ENCODE measurements at places on chromosomes 16 and 17.

GRCh38 chr16:53094013-53094630, 39.3 kb downstream of the CHD9 start:
- DNase-seq: peak; percentile 47

DNA sequence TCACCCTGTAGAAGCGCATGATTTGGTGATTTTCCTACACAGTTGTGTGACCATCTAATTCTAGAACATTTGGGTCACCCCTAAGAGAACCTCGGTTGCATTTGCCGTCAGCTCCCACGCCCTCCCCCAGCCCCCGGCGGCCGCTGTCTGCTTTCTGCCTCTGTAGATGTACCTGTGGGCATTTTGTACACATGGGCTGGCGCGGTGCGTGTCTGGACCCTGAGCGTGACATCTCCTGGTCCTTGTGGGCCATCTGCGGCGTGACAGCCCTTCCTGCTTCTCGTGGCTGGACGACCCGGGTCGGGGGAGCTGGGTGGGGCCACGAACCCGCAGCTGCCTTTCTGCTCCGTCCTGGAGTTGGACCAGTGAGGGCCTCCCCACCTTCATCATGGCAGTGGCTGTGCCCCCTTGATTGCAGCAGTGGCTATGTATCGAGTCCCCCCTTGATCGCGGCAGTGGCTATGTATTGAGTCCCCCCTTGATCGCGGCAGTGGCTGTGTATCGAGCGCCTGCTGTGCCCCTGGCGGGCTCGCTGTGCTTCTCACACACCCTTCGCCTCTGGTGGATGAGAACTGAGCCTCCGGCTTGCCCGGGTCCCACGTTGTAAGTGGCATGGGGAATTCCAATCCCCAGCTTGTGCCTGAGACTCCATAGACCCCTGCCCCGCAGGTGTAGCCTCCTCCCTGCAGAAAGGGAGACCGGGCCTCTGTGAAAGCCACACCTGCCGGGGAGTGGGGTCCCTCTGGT, 24.1 kb downstream of the GSE1 start:
- no peak for DNase-seq

GRCh38 chr17:72634621-72635020, 457.9 kb downstream of the SLC39A11 start:
- DNase-seq: no peak

DNA sequence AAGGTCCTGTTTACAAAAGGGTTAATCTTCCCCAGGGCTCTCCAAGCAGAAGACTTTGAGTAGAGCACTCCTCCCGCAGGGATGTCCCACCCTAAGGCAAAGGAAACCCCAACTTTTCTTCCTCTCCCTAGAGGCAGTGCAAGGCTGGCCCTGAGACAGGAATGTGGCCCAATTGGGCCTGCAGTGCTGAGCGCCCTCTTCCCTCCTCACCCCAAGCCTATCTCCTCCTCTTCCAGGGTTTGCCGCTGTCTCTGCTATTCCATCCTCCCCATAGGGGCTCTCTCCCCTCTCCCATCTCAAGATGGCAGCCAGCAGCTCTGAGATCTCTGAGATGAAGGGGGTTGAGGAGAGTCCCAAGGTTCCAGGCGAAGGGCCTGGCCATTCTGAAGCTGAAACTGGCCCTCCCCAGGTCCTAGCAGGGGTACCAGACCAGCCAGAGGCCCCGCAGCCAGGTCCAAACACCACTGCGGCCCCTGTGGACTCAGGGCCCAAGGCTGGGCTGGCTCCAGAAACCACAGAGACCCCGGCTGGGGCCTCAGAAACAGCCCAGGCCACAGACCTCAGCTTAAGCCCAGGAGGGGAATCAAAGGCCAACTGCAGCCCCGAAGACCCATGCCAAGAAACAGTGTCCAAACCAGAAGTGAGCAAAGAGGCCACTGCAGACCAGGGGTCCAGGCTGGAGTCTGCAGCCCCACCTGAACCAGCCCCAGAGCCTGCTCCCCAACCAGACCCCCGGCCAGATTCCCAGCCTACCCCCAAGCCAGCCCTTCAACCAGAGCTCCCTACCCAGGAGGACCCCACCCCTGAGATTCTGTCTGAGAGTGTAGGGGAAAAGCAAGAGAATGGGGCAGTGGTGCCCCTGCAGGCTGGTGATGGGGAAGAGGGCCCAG, 1.0 kb downstream of the PRRT2 start:
- DNase-seq: no peak

DNA sequence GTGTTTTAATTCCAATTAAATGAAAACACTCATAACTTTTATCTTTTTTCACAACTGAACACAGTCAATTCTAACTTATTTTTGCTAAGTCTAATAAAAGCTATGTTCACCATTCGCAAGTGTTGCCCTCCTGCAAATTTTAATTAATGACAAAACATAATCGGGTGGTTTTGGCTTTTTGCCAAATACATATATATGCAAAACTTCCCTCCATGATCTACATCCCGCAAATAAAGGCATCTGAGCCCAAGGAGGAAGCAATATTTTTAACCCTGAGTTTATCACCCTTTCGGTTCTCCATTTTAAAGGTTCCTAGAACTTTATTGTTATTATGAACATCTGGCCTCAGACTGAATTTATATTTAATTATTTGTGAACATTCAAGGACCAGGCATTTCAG, 507.9 kb downstream of the CDH13 start:
- DNase-seq: no peak

DNA sequence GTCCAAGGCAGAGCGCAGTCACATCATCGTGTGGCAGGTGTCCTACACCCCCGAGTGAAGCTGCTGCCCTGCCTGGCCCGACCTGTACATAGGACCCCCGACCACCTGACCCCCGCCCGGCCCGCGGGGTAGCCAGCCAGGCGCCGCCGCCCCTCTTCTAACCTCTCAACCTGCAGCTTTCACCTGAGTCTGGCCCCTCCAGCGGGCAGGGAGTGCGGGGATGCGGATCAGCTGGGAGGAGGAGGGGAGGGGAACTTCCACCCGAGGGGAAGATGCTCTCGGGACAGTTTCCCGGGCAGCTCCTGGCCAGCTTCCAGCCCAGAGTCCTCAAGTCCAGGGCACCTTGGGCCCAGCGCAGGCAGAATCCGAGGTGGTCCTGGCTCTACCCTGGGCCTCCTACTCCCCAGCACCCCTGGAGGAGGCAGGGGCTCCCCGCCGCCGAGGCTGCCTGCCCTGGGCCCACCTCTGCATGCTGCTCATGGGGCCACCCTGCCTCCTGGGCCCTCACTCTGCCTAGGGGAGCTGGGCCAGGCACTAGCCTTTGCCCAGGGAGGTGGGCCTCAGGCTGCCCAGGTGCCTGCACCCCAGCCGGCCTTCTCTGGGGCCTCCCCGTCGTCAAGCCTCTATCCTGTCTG, 2.5 kb downstream of the NME3 start:
- no peak for DNase-seq

GRCh38 chr16:87854907-87855683, 14.2 kb downstream of the SLC7A5 start:
- DNase-seq: no peak

DNA sequence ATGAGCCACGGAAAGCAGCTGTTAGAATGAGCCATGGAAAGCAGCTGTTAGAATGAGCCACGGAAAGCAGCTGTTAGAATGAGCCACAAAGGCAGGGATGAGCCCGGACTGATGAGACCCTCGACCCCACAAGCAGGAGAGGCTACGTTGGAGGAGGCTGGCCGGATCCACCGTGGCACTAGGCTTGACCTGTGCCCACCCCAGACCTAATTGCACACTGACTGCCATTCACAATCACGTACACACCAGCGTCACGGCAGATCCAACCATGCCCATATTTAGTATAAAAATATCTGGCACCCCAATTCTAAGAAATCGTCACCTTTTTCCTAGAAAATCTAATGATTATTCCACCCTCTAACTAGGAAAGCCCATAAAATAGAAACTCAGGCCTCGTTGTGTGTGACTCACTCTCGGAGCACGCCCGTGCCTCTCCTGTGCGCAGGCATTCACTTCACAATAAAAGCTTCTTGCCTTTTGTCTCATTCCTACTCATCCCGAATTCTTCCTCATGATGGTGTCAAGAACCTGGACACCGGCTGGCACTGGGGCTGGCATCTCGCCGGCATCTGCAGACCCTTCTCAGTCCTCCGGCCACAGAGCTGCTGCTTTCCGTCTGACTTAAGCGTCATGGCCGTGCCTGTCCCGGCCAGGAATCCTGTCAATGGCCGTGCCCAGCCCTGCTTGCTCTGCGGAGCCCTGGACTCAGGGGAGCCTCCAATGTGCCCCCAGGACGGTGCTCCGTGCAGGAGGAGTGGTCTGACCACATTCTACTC, 5.5 kb upstream of the SECTM1 start:
- DNase-seq: peak; percentile 61

DNA sequence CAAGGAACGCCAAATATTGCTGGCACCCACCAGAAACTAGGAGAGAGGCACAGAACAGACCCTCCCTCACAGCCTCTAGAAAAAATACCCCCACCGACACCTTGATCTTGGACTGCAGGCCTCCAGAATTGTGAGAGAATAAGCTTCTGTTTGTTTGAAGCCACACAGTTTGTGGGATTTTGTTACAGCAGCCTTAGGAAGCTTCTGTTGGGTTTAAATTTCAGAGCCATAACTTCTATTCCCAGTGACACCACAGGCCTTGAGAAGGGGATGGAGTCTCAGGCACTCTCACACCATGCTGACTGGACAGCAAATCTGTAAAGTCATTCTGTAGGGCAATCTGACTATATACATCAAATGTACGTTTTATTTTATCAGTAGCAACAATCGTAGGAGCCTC, 38.6 kb downstream of the RNF112 start:
- DNase-seq: no peak

DNA sequence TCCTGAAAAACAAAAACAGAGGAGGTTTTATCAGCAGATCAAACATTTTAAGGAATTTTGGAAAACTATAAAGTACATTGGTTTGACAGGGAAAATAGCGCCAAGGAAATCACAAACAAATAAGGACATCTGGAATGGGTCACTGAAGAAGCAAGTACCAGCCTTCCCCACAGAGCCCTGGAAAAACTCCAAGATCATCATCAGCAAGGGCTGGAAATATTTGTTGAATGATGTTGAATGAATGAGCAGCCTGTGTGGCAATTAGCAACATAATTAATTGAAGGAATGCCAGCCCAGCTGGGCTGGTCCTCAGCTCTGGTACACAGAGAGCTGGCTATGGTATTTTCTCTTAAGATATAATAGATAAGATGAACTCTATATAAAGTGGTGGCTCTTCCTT, 290.4 kb downstream of the HS3ST3A1 start:
- DNase-seq: no peak

DNA sequence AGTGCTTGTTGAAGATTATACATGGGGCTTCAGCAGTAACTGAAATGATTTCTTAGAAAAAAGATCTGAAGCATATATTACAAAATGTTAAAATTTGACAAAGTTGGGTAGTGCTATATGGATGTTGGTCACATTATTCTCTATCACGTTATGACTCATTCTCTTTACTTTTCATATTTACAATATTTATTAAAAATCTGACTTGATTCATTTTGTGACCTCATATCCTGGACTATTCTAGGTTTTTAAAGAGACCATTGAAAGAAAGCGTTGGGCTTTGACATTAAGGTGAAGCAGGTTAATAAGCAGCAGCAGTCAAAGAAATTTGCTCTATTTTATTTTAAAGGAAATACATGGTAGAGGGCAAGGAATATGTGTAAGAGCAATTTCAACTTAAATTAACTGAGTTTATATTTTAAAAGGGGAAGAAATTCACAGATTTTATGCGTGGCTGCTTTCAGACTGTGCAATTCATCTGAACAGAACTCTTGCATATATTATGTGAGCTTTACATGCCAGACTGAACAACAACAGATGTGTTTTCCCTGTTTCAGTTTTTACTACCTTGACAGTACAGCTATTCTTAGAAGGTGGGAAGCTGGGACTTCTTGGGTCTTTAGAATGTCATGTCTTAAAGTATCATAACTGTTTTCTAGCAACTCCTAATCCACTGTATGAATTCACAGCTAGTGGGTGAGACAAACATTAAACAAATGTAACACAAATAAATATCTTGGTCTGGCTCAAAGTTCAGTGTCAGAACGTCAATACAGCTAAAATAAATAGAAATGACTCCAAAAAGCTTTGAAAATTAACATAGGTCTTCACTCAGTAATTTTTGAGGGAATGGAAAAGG, 10.4 kb upstream of the FAM20A start:
- no peak for DNase-seq

DNA sequence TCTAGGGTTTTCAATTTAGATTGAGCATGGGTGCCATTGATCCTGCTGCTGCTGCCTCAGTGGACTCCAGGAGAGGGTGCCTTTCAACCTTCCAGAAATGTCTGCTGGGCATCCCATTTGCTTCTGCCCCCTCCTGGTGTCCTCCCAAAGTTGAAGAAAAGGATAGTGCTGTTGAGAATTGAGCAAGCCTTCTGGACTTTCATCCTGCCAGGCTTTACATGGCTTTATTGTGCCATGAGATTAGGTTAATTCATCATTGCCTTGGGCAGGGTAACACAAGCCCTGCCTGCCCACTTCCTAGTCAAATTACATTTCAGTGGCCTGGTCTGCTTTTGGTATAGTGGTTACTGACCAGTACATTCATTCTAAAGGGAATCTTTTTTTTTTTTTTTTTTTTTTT, 17.9 kb upstream of the TANGO6 start:
- no peak for DNase-seq

- DNase-seq: no peak
Observed at GRCh38 chr17:10648956-10649355, 8.2 kb downstream of the MYH3 start.

GRCh38 chr17:48502901-48503300, 27.9 kb downstream of the HOXB1 start:
- no peak for DNase-seq

GRCh38 chr16:11295672-11296071, 14.5 kb upstream of the PRM1 start:
- no peak for DNase-seq

DNA sequence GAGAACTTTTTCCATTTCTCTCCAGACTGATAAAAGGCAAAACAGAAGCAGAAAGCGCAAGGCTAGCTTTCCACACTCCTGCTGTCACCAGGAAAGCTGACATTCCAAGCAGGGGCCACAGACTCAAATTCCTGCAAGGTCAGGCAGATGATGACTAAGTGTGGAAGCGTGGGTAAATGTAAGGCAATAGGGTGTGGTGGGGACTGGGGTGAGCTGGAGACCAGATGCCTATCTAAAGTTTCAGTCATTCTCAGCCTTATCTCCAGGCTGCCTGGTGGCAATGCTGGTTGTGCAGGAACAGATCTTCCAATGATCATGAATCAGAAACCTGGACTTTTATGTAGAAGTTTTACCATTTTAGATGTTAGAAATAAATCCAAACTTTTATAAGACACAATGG, 224.1 kb downstream of the GSG1L start:
- DNase-seq: no peak
